Renal cortical epithelial cell (primary cell): ENCODE measurements at places on chromosomes 7 and 10.

DNA sequence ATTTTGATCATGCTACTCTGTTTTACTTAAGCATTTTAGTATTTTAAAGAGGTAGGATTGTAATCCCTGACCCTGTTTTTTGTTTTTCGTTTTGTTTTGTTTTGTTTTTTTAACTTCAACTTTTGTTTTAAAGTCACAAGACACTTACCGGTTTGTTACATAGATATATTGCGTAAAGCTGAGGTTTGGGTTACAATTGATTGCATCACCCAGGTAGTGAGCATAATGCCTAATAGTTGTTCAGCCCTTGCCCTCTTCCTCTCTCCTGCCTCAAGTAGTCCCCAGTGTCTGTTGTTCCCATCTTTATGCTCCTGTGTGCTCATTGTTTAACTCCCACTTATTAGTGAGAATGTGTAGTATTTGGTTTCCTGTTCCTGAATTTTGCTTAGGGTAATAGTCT is 93.1 kb upstream of the TEX47 start:
- peak; percentile 25 for DNase-seq

DNA sequence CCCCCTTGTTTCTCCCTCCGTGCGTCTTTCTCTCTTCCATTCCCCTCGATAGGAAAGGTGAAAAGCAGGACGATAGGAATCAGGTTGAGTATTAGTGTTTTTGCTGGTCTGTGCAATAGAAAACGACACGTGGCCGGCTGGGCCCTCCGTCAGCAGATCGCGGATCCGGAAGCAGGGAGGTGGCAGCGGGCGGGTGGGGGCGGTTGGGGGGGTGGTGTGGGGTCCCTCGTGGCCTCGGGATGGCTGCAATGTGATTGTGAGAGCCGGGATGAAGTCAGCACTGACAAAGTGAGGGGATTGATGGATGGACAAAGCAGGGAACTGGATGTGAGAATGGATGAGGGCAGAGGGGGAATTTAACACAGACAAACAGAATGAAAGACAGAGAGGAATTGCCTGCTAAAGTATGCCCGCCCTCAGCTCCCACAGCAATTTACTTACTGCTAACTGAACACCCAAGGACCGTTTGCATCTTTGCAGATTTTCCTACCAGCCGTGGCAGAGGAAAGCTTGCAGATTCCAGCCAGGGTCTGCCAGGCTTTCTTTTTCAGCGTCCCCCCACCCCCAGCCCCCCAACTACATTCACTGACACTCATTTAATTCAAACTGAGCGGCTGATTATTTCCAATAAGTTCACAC is 280.9 kb downstream of the LRMDA start:
- DNase-seq: no peak

GRCh38 chr7:26633557-26633956 is 230.8 kb downstream of the SKAP2 start:
- no peak for DNase-seq

DNA sequence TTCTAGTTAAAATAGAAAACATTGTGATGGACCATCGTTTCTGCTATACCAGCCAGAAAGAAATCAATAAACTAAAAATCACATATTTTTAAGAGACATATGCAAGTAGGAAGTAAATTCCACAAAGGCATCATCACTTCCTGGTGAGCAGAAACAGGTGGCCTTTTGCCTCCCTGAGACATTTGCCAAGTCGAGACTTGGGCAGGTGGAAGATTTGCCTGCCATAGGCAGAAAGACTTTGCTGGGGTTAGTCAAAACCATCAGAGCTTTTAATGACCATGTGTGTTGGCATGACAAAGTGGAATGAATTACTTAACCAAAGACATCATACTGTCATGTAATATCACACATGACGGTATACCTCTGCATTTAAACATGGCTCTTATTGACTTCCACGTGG is 66.0 kb upstream of the FGL2 start:
- no peak for DNase-seq

- DNase-seq: no peak
Observed at GRCh38 chr10:66639371-66639770, 286.5 kb upstream of the LRRTM3 start.

DNA sequence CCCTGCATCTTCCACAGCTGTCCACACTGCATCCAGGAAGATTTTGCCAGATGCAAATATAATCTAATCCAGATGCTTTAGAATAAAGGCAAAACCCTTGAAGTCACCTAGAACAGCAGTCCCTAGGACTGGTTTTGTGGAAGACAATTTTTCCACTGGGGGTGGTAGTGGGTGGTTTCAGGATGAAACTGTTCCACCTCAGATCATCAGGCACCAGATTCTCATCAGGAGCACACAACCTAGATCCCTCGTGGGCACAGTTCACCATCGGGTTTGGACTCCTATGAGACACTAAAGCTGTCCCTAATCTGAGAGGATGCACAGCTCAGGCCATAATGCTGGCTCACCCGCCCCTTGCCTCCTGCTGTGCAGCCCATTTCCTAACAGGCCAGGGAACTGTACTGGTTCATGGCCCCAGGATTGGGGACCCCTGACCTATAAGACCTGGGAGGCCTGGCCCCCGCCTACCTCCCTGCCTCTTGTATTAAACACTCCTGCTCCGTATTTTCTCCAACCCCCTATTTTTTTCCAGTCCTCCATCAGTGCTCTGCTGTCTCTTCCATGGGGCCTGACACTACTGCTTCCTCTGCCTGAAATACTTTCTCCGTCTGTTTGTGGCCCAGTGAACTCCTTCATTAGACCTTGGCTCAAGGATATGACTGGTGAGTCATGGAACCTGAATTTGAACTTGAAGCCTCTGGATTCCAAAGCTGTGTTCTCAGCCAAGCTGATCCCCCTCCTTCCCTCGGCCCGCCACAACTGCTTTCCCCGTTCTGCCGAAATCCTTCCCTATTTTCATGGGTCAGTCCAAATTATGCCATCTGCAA is 79.9 kb upstream of the RHEB start:
- DNase-seq: peak; percentile 95
